ENCODE measurements at places on chromosomes 3 and 15. TPM values are rescaled to one million over a fixed set of nuclear protein-coding genes. Genes with fewer than 3 reads are reported as not detected.

GRCh38 chr15:69627548-69628158 lies 175.0 kb downstream of the RPLP1 start:
- no peak for DNase-seq
- peaks cover 16% of the 10 kb centered on the region for H3K4me1 ChIP-seq
- no peak overlapping the region for H3K27ac ChIP-seq
- H3K36me3 ChIP-seq, result no peaks in the 10 kb centered on the region
- no peaks in the 10 kb centered on the region for H3K27me3 ChIP-seq
- no peak overlapping the region for H3K4me3 ChIP-seq

DNA sequence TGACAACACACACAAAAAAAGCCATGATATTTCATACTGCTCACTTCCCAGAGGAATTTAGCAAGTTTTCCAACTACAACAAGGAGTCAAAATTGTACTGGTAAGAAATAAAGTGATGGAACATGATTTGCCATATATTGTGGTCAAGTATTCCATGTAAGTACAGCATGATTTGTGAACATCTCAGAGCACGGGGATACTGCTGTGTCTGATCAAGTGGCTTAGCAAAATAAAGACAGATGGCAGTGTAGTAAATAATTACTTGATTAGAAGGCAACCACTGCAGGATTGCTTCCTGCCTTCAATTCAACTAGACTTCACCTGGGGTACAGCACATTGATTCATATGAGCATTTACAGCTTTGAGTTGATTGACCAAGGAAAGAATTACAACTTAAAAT lies 51.6 kb upstream of the DUT start:
- no peaks in the 10 kb centered on the region for H3K36me3 ChIP-seq
- H3K27ac ChIP-seq, result no peak overlapping the region
- no peak for DNase-seq
- no peak overlapping the region for H3K4me3 ChIP-seq

GRCh38 chr3:113219605-113220300 lies 8.4 kb downstream of the BOC start:
- no peaks in the 10 kb centered on the region for H3K36me3 ChIP-seq
- no peak overlapping the region for H3K4me3 ChIP-seq
- no peaks in the 10 kb centered on the region for H3K27me3 ChIP-seq
- no peak for DNase-seq
- H3K4me1 ChIP-seq, result no peaks in the 10 kb centered on the region
- no peak overlapping the region for H3K27ac ChIP-seq

Gene ZNF501
- 3.0 TPM for total RNA-seq

Gene MUSTN1
- 33.8 TPM for total RNA-seq

GRCh38 chr3:60594025-60594424 lies 657.2 kb downstream of the FHIT start:
- no peaks in the 10 kb centered on the region for H3K27me3 ChIP-seq
- H3K4me1 ChIP-seq, result no peaks in the 10 kb centered on the region
- DNase-seq, result peak; percentile 21
- no peaks in the 10 kb centered on the region for H3K36me3 ChIP-seq

GRCh38 chr3:149061776-149062175 lies 24.6 kb downstream of the HLTF start:
- H3K27ac ChIP-seq, result no peak overlapping the region
- no peaks in the 10 kb centered on the region for H3K27me3 ChIP-seq
- no peak overlapping the region for H3K4me3 ChIP-seq
- no peaks in the 10 kb centered on the region for H3K4me1 ChIP-seq
- DNase-seq, result no peak
